ENCODE measurements at places on chromosomes 4 and X.

DNA sequence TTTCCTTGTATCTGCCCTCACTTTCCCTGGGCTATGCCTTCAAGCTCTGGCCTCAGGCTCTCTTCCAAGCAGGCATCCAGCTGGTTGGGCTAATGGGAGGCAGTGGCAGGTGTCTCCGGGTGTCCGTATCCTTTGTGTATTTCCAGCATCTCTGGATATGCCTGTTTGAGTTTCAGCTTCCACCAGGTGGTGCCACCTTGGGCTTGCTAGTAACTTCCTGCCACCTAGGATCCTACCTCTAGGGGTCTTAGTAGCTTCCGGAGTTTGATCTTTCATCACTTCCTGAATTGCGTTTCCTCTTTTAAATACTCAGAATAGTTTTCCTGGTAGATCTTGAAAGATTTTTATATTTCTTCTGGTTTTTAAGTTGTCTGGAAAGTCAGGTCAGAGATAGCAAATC is 23.2 kb upstream of the ANOS1 start:
- DNase-seq: no peak

DNA sequence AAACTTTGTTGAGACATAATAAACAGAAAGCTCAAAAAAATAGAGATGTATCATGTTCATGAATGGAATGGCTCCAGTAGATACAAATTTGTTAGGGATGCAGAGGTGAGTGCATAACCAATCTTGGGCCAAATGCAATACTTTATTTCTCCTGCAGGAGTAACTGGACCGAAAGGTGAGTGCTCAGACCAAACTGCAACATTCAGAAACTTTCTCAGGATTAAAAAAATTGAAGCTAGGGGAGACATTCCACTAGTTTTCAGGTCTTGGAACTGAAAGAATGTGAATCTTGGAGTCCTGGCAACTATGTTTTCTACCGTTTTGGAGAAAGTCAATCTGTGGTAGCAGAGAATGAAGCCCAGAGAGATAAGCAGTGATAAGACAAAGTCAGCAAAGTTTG is 21.2 kb upstream of the LCORL start:
- no peak for DNase-seq

DNA sequence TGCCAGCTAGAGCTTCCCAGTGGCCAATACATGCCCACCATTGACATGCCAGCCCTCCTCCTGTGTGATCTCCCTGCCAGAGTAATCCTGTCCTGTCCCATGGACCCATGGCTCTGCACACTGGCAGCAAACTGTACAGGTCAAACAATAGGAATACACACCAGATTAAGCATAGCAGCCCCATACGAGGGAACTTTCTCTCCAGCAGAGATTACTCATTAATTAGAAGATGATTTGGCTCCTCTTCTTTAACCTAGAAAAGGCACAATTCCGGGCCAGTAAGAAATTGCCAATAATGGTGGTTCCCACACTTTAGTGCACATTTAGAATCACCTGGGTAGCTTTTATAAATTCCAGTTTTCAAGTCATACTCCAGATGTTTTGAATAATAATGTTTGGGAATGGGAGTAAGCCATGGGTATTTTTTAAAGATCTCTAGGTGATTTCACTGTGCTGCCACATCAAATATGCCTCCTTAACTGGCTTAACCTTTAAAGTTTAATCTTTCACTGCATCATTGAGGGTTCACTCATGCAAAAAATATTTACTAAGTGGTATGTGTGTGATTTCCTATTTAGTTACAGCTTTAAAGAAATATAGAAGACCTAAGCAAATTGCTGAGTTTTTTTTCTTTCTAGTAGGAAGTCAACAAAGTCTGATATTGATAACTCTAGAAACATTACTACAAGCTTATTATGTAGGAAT is 277.6 kb upstream of the NWD2 start:
- no peak for DNase-seq

- no peak for DNase-seq
Measured at GRCh38 chrX:47991263-47992094, 12.3 kb downstream of the ZNF182 start.

GRCh38 chr4:7462509-7462971 is 27.8 kb upstream of the PSAPL1 start:
- no peak for DNase-seq

GRCh38 chrX:20913760-20914159 is 460.5 kb upstream of the CNKSR2 start:
- no peak for DNase-seq

Measured in stimulated activated CD4-positive, alpha-beta T cell treated with anti-CD3 and anti-CD28 coated beads, Interleukin-1b, Interleukin-23, amount 100 ng/mL, for 24 hours (primary cell).